Activated CD8-positive, alpha-beta memory T cell treated with anti-CD3 and anti-CD28 coated beads, Interleukin-2, amount 10 ng/mL, durations not matched to agents 7 days and 5 days (primary cell): ENCODE measurements at places on chromosomes 13 and 19. TPM values are rescaled to one million over a fixed set of nuclear protein-coding genes. Genes with fewer than 3 reads are reported as not detected.
A peak's percentile ranks its signal among the peaks of the same experiment; 100 is the strongest.

GRCh38 chr19:50231821-50232220, 28.4 kb downstream of the MYH14 start:
- DNase-seq: no peak

The CD79A gene
- total RNA-seq: 4.0 TPM

The CEP89 gene
- 17.9 TPM for total RNA-seq

DNA sequence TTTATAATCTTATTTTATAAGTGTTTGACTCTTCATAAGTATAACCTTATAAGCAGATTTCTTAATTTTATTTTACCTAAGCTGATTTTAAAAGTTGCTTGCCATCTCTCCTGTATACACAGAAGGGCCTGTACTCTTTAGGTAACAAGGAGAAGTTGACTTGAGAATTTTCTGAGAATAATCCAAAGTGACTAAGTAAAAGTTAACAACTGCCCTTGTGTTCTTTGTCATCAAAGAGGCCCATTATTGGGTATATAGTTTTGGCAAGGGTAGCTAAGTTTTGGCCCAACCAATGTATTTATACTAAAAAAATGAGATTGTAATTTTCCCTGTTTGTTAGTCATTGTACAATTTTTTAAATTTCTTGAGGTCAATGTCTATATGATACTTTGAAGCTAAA, 3.2 kb downstream of the LCP1 start:
- DNase-seq: no peak

DNA sequence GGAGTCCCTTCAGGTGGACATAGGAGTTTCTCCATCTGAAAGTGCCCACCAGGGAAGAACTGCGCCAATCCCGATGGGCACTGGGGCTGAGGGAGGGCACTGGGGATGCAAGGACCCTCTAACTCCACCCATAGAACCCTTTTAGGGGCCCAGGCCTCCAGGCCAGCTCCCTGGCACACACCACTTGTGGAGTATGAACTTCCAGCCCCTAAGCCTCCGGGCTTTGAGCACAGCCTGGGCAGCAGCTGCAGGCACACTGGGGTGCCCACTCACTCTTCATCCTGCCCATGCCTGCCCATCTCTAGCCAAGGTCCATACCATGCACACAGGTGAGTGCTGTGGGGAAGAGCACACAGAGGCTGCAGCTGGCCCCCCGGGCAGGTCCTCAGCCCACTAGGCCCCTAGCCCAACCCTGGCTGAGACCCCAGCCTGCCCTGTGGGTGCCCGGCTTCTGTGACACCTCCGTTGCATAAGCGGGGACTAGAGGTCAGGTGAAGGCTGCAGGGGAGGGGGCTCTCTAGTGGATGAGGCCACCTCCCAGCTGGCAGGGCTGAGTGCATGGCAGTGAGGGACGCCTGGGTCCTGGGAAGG, 14.6 kb upstream of the SLC7A10 start:
- no peak for DNase-seq

DNA sequence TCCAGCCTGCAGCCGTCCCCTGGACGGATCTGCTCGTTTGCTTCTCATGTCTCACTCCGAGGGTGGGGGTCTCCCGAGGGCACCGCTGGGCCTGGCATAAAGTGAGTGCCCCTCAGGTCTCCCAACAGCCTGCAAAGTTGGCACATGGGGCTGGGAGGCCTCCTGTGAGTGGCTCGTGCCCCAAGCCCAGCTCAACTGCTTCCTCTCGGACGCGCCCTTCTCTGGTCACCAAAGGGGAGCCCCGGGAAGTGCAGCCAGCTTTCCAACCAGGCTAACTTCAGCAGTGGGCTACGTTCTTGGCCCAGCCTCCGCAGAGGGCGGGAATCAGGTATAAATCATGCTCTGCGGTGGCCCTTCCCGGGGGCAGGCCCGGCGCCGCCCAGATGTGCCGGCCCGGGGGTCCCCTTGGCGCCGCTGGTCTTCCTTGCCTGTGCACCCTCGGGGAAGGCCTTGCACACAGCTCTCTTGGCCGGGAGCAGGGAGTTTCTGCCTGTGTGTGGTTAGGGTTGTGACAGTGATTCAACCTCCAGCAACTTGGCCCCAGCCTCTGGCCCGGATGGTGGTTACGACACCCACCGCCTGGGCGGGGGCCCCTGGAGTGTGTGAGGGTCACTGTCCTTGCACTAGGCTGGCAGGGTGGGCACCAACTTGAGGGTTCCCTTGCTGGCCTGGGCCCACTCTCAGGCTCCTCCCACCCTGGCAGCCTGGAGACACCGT, 20.7 kb downstream of the CEBPG start:
- DNase-seq: no peak

- no peak for DNase-seq
These were observed 238.0 kb downstream of the PCDH9 start for GRCh38 chr13:66992183-66992582.

DNA sequence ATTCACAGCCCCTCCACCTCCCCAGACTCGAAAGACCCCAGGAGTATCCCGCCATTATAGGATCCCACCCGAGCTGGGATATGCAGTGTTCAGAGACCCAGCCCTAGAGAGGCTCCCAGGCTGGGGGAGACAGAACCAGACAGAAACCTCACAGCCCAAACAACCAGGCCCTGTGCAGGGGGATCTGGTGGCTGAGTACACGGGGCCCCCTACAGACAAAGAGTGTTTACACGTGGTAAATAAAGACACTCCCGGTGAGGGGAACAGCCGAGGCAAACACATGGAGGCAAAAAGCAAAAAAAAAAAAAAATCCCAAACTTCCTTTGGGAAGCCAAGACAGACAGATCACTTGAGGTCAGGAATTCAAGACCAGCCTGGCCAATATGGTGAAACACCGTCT, 25.1 kb downstream of the TINCR start:
- DNase-seq: no peak

- no peak for DNase-seq
These were observed 114.9 kb downstream of the PIBF1 start for GRCh38 chr13:72896869-72897268.

- no peak for DNase-seq
These were observed 171.7 kb upstream of the MAB21L1 start for GRCh38 chr13:35648201-35648600.

The RNF225 gene
- total RNA-seq: 0.61 TPM

- no peak for DNase-seq
These were observed 11.7 kb upstream of the MCF2L start for GRCh38 chr13:112957295-112957677.

- no peak for DNase-seq
These were observed 633.9 kb upstream of the MIR17HG start for GRCh38 chr13:90713441-90714133.

DNA sequence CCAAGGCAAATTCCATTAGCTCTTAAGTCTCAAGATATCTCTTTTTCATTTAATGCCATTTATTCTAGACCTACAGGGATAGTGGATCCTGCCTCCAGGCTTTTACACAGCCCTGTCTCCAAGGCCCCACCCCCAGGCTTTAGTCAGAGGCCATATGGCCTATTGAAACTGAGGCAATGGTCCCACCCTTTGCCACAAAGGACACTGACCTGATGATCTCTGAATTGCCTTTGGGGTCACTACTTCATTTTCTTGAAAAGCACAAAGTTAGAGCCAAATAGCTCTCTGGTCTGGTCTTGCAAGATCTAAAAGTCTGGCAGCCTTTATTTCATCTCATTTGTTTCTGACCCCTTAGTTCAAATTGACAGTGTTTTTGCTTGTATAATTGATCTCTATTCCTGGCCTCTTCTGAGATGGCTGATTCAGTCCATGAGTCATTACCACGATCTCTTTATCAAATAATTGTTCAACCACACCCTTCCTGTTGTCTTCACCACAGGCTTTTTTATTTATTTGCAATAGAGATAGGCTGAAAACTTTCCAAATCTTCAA, 209.8 kb downstream of the FGF14 start:
- no peak for DNase-seq

- DNase-seq: no peak
These were observed 149.9 kb upstream of the HTR2A start for GRCh38 chr13:47046706-47047105.

DNA sequence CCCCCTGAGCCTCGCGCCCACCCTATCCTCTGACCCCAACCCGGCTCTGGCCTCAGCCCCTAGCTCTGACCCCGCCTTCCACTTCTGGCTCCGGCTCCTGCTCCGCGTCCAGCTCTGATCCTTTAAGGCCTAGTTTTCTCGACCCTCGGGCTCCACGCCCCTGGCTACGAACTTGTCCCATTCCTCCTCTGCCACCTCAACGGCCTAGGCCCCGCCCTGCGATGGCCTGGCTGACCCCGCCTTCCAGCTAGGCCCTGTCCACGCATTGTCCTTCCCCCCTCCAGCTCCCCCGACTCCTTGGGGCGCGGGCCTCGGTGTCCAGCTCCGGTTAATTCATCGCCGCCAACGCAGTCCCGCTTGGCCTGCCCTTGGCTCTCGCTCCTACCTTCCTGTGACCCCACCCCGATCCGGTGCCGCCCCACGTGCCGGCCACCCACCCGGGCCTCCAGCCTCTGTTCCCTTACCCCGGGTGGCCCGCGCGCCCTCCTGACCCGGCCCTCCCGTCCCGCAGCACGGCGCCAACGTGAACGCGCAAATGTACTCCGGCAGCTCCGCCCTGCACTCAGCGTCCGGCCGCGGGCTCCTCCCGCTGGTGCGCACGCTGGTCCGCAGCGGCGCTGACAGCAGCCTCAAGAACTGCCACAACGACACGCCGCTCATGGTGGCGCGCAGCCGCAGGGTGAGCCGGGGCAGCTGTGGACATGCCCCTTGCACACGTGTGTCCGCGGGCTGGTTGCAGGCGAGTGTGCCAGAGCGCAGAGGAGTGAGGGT, 9.4 kb downstream of the BCL3 start:
- no peak for DNase-seq

The N4BP2L1 gene
- 24.8 TPM for total RNA-seq

The LAIR1 gene
- 71.6 TPM for total RNA-seq

GRCh38 chr19:13619203-13619632, 112.9 kb upstream of the CACNA1A start:
- no peak for DNase-seq

GRCh38 chr13:101453784-101454201, 1.3 kb downstream of the ITGBL1 start:
- DNase-seq: no peak

GRCh38 chr19:23706657-23707056, 19.6 kb upstream of the ZNF675 start:
- no peak for DNase-seq

The CLDN10 gene
- total RNA-seq: not detected

The LIM2 gene
- 0.23 TPM for total RNA-seq

DNA sequence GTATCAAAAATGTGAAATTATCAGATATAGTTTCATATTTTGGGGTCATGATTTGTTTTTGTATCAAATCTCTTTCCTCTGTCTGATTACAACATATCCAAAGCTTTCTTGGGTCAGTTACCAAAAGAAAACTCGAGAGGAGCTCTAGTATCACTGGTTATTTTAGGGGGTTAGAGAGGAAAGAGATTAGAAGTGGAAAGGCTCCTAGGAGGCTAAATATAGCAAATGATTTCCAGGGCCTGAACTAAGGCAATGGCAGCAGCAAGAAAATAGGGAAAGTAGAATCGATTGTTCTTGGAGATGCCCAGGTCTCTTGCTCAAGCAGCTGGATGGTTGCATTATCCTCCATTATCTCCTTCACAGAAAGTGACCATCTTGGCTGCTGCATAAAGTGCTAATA, 72.9 kb downstream of the NHLRC3 start:
- no peak for DNase-seq

DNA sequence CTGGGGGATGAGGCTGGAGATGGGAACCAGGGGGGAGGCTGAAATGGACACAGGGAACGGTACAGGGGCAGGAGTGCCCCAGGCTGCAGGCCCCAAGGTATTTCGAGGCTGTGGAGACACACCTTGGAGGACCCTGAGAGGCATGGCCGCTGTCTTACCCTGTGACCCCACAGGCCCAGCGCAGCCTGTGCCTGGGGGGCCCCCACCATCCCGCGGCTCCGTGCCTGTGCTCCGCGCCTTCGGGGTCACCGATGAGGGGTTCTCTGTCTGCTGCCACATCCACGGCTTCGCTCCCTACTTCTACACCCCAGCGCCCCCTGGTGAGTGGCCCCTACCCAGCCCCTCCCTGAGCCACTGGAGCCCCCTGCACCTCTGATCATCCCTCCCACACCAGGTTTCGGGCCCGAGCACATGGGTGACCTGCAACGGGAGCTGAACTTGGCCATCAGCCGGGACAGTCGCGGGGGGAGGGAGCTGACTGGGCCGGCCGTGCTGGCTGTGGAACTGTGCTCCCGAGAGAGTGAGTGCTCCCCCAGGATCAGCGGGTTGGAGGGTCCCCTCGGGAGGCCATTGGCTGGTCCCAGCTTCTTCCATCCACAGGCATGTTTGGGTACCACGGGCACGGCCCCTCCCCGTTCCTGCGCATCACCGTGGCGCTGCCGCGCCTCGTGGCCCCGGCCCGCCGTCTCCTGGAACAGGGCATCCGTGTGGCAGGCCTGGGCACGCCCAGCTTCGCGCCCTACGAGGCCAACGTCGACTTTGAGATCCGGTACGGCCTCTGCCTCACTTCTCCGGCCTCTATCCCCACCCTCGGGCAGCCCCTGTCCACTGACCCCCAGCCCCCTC, 16.9 kb upstream of the SPIB start:
- DNase-seq: no peak

DNA sequence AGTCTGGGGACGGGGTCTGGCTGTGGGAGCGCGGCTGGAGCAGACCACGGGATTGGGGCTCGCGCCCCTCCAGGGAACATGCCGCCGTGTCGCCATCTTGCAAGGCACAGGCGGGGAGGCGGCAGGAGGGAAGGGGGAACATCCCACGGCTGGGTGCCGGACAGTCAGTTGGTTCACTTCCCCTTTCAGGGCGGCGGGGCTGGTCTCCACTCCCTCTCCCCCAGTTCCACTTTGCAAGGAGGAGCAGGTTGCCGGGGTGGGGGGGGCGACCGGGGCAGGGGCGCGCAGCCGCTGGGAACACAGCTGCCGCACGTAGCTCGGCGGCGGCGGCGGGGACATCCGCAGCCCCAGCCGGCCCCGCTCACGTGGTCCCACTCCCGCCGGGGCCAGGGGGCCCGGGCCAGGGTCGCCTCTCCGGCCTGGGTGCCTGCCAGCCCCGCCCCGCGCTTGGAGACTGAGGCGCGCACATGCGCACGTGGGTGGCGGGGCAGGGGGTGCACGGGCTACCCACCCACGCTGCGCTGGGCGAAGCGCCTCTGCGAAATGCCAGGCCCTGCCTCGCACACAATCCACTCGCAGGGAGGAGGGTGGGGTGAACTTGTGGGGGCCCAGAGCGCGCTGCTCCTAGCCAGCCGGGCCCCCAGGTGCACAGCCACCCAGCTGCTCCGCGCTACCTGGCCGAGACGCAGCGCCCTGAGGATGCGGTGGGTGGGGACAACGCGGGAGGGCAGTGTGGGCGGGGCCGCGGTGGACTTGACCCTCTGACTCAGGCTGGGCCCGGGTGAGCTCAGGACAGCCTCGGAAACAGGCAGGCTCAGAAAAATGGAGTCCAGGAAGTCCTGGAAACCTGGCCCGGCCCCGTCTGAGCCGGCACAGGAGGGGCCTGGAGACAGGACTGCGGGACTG, 6.4 kb downstream of the KLF16 start:
- DNase-seq: peak; percentile 69

The PNMA8B gene
- not detected for total RNA-seq

- DNase-seq: no peak
These were observed 749.1 kb downstream of the DACH1 start for GRCh38 chr13:71117920-71118319.
